SK-N-SH (cell line): ENCODE measurements at places on chromosomes 2 and 18.
A peak's percentile ranks its signal among the peaks of the same experiment; 100 is the strongest.

DNA sequence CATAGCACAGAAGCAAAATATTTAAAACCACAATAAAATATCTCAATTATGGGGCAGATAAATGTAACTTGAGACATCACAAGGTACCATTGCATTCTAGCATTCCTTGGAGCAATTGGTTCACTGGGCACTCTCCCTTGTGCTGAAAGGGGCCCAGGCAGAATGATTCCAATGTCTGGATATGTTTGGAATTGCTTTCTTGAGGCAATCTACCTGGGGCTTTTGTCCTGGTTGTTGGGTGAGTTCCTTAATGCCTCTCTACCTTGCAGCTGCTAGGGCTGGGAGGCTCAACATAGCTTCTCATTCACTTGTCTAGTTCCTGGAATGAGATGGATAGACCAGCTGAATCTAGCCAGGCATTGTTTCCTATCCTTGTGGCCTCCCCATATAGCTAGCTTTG, 539.6 kb upstream of the FSHR start:
- DNase-seq: no peak

DNA sequence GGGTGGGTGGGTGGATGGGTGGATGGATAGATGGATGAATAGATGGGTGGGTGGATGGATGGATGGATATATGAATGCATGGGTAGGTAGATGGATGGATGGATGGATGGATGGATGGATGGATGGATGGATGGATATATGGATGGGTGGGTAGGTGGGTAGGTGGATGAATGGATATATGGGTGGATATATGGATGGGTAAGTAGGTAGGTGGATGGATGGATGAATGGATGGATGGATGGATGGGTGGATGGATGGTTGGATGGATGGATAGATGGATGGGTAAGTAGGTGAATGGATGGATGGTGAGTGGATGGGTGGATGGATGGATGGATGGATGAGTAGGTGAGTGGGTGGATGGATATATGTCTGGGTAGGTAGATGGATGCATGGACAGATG, 36.1 kb downstream of the MCFD2 start:
- no peak for DNase-seq

DNA sequence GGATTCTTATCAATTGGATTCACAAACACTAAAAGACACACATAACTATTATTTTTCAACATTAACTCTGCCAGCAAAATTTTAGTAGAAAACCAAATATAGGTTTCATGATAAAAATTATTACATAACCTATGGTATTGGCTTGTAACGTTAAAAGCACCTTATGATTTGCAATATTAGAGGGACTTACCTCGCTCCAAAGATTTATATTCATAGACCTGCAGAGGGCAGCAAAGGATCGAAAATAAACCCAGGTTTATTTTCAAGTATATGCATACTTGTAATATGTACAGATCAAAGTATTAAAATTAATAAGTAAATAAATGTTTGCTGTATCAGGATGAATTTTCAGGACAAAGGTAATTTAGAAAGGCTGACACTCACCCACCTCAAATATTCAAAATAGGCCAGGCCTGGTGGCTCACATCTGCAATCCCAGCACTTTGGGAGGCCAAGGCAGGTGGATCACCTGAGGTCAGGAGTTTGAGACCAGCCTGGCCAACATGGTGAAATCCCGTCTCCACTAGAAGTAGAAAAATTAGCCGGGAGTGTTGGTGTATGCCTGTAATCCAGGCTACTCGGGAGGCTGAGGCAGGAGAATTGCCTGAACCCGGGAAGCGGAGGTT, 45.3 kb downstream of the LRPPRC start:
- DNase-seq: peak; percentile 37

- no peak for DNase-seq
These were observed 1.5 kb downstream of the ACTR3 start for GRCh38 chr2:113891265-113891959.

GRCh38 chr2:174603280-174603679, 5.7 kb upstream of the WIPF1 start:
- peak; percentile 36 for DNase-seq

GRCh38 chr2:18883616-18884456, 294.5 kb upstream of the NT5C1B start:
- DNase-seq: no peak

DNA sequence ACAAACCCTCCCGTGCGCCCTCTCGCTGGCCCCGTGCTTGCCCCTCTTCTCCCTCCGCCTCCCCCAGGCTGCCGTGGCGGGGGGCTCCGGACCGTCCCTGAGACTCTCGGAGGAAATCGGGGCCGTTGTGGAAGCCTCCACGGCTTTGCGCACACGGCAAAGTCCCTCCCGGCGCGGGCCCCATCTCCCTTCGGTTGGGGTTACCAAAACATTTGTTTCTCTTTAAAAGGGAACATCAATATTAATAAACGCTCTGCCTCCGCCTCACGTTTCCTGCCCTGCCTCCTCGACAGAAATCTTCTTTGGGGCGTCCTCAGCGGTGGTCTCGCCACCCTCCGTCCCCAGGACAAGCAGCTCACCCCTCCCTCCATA, 3.8 kb downstream of the PAX3 start:
- DNase-seq: no peak

- no peak for DNase-seq
These were observed 8.3 kb downstream of the ATG16L1 start for GRCh38 chr2:233259730-233260129.

- DNase-seq: no peak
These were observed 99.5 kb downstream of the TCF4 start for GRCh38 chr18:55488473-55488872.

DNA sequence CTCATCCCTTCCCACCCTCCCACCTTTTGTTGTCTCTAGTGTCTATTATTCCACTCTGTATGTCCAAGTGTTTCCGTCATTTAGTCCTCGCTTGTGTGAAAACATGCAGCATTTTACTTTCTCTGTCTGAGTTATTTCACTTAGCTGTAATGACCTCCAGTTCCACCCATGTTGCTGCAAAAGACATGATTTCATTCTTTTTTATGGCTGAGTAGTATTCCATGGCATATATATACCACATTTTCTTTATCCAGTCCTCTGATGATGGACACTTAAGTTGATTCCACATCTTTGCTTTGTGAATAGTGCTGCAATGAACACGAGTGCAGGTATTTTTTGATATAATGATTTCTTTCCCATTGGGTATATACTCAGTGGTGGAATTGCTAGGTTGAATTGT, 296.7 kb downstream of the MBD5 start:
- no peak for DNase-seq

DNA sequence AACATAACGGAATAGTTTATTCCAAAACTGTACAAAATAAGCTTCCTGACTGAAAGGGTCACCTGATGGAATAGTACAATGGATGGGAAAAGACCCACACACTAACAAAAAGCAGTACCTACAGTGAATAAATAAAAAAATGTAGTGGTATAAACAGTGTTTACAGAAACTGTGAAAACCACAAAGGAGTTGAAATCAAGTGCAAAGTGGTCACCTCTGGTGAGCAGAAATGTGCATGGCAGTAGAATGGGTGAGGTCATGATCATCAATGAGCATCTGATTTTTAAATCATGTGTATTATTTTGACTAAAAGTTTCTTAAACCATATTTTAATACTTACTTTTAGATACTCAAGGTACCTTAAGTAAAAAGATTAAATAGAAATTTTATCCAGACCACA, 11.4 kb downstream of the WDSUB1 start:
- no peak for DNase-seq

- DNase-seq: no peak
These were observed 51.9 kb downstream of the CACNB4 start for GRCh38 chr2:152046940-152047339.

- no peak for DNase-seq
These were observed 50.4 kb downstream of the PLEKHA3 start for GRCh38 chr2:178530625-178531142.

DNA sequence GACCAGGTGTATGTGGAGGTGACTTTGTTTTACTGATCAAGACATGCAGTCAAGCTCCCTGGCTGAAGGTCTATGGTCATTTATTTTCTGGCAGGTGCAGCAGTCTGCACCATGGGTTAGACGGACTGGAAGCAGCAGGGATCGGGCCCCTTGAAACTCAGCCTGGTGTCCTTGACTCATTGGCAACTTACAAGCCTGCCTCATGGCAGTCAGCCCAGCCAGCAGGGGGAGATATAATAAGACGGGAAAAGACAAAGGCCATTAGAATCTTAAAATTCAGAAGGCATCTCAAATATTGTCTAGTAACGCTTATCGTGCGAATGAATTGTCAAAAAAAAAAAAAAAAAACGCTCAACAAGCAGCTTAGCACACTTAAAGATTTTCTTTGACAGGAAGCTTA, 308.2 kb downstream of the EN1 start:
- DNase-seq: no peak

DNA sequence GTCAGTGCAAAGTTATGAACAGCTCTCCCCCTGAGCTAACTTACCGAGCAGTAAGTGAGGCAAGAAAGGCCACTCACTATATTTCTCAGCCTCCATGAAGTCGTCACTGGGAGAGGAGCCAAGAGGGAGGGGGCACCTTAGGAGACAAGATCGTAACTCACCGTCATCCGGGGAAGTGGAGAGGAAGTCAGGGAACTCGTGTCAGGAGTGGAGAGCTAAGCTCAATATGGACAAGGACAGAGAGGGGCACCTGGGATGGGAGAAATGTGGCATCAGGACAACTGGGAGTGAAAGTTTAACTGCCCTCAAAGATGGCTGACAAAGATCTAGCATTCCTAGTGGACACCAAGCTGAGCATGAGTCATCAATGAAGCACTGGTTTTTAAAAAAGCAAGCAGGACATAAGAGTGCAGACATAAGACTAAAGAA, 37.1 kb downstream of the BCL11A start:
- DNase-seq: no peak

GRCh38 chr2:81266106-81266505, 961.6 kb upstream of the LRRTM1 start:
- DNase-seq: no peak

DNA sequence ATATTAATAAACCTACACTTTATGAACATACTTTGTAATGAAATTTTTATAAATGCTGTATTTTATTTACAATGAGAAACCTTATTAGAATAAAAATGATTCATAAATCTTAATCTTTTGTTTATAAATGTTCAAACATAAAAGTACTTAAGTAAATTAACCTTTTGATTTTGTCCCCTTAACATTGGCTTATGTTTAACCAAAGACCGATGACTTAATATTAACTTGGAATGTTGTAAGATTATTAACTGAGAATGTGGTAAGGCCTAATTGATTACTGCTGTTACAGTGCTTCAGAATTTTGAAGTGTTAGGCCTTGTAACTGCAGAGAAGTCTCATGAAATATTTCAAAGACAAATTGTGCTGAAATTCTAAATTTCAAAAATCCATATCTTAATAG, 5.7 kb downstream of the CPS1 start:
- no peak for DNase-seq

GRCh38 chr2:121949271-121949670, 193.8 kb downstream of the TSN start:
- DNase-seq: no peak

DNA sequence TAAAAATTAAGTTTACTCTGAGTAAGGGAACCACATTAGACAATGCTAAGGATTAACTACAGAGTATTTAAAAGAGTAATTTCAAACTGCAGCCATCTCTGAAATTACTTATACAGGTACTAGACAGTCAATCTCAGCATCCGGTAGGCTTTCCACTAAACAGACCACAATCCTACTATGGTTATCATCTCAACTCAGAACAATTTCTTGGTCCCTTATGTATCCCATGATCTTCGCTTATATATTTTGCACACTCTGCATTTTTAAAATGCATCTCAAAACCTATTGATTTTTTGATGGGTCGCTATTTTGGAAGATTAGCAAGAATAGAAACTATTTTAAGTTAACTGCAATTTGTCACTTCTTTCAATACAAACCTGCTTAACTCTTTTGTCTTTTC, 1.4 kb downstream of the PPP4R1 start:
- DNase-seq: no peak
